ENCODE measurements at places on chromosomes 3 and 15.

DNA sequence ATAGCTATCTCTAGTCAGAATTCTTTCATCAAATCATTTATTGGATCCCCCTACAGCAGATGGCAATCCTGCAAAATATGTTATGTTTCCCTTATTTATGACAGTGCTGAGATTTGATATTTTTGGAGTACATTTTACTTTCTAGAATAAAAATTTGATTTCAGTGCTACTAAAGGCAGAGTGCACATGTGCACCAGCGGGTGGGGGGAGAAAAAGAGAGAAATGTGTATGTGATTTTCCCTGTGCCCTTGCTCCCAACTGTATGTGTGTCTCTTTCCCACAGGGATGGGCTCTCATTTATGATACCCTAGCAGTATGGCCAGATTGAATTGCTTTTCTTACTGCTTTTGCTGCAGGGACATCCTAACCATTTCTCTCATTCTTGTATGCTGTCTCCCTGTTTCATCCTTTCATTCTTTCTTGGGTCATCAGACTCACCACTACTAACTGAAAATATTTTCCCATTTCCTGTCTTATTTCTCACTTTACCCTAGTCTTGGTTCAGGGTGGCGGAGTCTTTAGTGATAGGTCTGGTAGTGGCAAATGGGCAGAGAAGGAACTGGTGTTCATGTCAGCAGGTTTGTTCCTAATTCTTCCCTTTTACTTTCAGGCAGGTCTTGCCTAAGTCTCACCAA lies 140.7 kb downstream of the TCF12 start:
- DNase-seq, result peak; percentile 33

GRCh38 chr15:62672268-62672667 lies 370.3 kb upstream of the TPM1 start:
- DNase-seq, result peak; percentile 87

DNA sequence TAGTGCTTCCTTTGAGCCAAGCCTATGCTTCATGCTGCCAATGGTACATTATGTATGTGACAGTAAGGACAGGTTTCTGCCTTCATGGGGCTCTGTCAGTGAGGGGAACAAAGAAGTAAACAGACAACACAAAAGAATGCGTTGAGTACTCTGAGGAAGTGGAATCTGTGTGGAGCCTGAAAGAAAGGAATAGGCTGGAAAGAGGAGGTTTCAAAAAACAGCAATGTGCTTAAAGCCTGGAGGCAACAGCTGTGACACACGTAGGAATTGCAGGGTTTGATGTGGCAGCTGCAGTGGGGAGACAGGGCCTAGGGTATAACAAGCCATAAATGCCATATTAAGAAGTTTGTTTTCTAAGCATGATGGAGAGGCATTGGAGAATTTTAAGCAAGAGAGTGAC lies 316.7 kb downstream of the CLSTN2 start:
- DNase-seq, result no peak

GRCh38 chr3:137460944-137461343 lies 303.2 kb upstream of the SOX14 start:
- DNase-seq, result no peak

- peak; percentile 73 for DNase-seq
Observed at GRCh38 chr3:136195258-136196063, 674 bp downstream of the MSL2 start.

- peak; percentile 84 for DNase-seq
Observed at GRCh38 chr3:170811928-170812591, 57.9 kb downstream of the RPL22L1 start.

DNA sequence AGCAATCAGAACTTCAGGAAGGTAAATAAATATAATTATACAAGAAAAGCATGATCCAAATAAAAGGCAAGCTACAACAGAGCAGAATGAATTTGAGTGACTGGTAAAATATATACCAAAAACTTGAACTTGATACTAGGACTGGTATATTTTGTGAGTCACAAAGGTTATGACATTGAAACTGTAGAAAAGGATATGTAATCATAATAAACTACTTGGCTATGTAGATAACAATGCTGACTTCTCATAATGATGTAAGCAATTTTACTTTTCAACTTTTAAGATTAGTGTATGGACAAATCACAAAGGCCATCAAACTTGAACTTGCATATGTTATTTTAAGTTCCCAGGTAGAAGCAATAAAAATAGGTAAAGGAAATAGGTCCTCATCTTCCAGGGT lies 384.5 kb upstream of the NECTIN3 start:
- DNase-seq, result no peak

DNA sequence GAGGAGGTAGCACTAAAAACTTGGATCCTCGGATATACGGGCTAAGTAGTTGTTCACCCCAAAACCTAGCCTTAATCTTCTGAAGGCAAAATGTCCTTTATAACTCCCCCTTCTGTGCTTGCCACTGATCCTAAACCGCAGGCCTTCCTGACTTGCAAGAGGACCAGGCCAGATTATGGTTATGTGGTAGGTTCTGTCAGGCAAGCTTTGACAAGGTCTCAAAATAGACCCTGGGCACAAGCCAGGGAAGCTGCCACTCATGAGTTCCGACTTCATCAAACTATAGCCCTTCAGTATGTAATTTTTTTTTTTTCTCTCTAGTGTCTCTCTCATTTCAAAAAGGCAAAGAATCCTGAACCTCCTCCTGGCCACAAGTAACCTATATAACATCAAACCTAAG lies 3.2 kb downstream of the LRRFIP2 start:
- DNase-seq, result peak; percentile 2

DNA sequence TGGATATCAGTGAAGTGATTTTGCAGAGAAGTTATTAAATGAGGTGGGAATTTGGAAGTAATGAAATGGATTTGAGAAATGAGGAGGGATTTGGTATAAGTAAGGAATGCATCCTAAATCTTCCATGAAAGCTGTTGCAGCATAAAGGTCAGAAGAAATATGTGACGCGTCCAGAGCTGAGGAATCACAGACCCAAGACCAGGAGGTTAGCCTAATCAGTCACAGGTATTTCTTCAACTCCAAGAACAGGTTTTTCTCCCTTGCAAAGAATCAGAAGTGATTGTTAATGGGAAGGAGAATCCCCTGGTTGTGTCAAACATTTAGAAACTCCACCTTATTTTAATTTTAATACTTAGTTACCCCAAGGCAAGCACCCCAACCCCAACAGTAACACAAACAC lies 253.2 kb downstream of the MEX3B start:
- DNase-seq, result no peak

DNA sequence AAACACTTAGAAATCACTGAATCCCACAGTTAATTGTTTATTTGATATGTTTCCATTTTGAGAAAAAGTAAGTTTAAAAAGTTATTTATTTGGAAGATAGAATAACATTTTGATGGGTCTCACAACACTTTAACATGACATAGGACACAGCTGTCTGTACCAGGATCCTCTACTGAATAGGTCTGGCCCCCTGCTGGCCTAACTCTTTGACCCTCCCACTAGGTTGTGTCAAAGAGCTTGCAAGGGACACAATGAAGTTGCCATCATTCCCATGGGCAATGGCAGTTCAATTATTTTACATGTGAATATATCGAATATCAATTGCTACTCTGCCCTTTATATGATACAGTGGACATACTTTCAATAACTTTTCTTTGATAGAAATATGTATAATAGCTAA lies 138.9 kb downstream of the EPHA3 start:
- no peak for DNase-seq

- DNase-seq, result no peak
Observed at GRCh38 chr3:107211608-107212007, 165.6 kb upstream of the CCDC54 start.

Measured in fibroblast of upper back skin (primary cell).